ENCODE measurements at places on chromosomes 4 and X.

DNA sequence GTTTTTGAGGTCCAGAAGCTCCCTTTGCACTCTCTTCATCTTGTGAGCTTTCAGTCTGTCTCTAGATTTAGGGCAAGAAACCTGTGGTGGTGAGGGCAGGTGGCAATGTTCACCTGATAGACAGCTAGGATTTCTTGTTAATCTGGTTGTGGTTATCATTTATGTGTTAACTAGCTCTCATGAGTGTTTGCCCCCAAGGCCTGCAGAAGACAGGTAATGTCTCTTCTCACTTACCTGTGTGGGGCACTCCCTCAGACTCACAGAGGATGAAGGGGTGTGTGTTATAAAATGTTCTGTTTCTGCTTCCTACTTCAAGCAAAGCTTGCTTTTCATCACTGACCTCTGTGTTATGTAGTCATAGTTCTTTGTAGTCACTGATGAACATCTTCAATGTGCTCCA, 17.8 kb downstream of the EGF start:
- DNase-seq = no peak

DNA sequence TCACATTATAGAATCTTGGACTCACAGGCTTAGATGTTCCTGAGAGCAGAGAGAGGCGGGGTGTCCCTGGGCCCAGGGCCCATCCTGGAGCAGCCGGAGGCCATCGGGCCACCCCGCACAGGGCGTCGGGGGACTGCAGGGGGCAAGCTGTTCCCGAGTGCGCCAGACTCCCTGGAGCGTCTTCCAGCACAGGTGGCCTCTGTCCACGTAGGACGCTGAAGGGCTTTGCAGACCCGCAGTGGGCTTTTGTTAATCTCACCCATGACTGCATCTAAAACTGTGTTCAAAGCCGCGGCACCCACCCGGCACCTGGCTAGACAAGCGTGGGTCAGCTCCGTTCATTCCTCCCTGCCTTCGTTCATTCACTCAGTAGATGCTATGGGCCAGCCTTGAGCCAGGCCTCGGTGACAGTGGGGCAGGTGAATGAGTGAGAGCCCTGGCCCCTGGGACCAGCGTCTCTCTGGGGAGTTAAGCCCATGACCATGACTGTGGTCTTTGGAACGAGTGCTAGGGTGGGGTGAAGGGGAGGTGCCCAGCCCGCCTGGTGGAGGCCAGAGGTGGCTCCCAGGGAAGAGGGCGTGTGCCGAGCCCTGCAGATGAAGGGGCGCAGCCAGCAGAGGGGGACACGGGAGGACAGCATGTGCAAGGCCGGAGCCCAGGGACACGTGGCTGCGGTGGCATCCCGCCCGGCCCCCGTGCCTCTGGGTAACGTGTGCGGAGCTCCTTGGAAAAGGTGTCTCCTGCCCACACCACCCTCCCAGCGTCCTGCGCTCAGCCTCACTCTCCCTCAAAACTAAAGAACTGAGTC, 98.3 kb downstream of the HMX1 start:
- no peak for DNase-seq

GRCh38 chr4:122783301-122784215, 43.1 kb upstream of the FGF2 start:
- DNase-seq = no peak

DNA sequence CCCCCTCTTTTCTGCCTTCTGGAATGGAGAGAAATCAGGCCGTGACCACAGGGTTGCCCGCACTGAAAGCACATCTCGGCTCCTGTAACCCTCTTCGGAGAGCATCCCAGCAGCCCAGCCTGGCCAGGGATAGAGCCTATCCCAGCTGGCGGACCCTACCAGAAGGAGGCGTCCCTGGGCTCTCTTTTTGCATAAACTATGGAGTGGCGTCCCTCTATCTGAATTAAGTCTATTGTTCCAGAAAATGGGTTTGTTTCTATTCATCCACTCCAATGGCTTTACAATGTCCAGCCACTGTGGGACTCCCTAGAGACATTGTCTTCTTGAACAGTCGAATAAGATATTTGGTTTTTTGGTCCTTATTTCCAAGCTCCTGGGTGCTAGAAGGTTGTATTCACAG, 689 bp upstream of the NHSL2 start:
- DNase-seq = no peak

DNA sequence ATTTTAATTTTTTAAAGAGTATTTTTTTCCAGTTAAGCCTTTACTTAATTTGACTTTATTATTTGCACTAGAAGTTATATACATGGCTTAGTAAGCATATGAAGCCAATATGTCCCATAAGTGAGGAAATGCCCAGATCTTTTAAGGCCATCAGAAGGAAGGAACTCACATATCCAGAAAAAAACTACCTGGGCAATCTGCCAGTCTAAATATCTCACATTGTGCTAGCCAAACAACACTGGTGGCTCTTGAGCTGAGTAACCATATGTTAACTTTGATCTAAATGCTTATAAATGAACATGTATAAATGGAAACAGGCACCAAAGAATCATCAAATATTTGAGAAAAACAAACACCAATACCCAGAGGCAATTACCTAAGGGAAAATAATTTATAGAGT, 138.6 kb upstream of the APOOL start:
- no peak for DNase-seq

DNA sequence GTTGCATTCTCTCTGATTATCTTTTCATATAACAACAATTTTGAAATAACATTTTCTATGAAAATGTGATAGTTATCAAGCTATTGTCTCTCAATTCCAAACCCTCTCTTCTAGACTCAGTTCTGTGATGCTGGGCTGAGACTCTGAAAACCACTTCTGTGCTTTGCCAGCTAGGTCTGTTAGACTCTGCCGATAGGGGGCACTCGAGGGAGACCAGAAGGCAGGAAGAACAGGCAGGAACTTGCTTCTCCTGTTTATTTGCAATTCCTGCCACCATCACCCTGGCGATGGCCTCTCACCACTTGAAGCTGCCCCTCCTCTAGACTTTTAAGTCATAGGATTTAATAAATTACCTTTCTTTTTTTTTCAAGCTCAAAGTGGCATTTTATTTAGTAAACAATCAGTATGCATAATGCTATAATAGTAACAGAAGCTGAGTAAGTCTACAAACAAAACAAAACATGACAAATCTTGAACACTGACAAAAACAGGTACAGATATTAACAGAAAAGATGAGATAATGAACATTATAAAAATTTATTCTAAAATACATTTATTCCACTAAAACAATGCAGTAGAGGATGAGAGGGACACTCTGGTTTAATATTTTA, 49.7 kb downstream of the RASL11B start:
- peak; percentile 16 for DNase-seq

- no peak for DNase-seq
These were observed 199.0 kb upstream of the LNX1 start for GRCh38 chr4:53790286-53790685.

- no peak for DNase-seq
These were observed 750.1 kb upstream of the ADGRL3 start for GRCh38 chr4:60450054-60450453.

DNA sequence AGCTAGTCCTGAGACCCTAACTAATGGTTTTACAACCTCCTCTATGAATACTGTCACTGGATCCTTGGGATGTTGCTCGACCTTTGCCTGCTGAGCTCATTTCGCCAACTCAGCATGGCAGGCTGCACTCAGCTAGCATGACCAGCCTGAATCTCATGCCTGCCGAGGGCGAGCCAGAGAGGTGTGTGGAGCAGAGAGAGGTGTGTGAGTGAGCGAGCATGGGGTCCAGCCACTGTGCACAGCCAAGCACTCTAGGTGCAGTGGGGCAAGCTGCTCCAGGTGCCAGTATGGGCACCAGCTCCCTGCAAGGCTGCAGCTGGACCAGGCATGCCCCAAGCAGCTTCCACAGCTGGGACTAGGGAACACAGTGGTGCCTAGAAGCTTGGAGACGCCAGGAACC, 410.9 kb downstream of the PCDH10 start:
- no peak for DNase-seq

DNA sequence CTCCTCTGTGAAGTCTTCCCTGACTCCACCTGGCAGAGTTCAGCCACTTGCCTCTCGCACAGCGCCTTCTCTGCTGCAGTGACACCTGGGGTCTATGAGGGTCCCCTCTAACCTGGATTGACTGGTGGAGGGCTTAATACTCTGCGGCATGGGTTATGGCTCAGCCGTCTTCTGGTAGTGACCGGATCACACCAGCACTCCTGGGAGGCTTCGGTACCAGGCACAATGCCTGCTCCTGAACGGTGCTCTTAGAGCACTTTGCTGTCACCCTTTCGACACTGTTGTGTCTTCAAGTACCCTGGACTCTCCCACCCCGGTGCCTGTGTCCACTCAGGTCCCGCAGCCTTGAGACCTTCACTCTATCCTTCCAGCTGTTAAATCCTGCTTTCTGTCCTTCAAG, 50.0 kb downstream of the C4orf50 start:
- no peak for DNase-seq

GRCh38 chr4:152045807-152046571, 285.2 kb upstream of the GATB start:
- no peak for DNase-seq

DNA sequence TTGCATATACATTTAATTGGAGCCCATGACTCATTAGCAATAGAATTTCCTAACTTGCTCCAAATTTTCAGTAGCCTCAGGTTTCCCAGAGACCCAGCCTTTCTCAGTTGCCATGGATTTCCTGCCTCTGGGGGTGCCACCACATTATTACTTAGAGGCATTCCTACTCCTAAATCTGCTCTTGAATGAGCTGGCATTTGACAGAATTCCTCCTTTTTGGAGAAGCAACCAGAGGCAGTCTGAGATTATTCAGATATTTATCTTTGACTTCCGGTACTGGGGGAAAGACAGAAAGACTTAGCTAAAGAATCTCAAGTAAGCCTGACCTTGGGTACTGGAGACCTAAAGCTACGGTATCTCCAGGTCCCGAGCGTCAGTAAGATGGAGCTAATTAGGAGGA, 76.3 kb downstream of the DCHS2 start:
- DNase-seq = no peak

DNA sequence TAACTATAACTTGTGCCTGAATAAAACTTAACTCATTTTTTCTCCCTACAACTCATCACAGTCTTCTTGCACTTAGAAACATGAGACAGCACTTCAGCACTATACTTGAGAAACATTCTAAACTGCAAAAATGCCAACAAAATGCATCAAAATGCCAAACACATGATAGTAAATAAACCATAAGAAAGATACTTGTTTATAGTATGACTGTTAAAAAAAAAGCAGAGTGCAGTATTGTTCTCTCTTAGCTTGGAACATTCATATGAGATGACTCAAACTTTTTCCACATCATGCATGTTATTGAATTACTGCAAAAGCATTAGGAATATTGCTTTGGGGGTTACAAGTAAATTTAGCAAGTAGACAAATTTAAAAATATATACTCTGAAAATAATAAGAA, 135.7 kb upstream of the ANXA10 start:
- no peak for DNase-seq

DNA sequence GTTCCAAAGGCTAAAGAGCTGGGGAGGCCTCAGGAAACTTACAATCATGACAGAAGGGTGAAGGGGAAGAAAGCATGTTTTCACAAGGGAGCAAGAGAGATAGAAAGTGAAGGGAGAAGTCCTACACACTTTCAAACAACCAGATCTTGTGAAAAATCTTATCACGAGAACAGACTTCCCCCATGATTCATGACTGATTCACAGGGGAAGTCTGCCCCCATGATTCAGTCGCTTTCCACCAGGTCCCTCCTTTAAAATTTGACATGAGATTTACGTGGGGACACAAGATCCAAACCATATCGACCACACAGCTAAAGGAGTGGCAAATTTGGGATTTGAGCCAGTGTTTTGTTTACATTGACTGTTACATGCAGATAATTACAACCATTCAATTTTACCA, 971.1 kb upstream of the HS3ST1 start:
- no peak for DNase-seq

DNA sequence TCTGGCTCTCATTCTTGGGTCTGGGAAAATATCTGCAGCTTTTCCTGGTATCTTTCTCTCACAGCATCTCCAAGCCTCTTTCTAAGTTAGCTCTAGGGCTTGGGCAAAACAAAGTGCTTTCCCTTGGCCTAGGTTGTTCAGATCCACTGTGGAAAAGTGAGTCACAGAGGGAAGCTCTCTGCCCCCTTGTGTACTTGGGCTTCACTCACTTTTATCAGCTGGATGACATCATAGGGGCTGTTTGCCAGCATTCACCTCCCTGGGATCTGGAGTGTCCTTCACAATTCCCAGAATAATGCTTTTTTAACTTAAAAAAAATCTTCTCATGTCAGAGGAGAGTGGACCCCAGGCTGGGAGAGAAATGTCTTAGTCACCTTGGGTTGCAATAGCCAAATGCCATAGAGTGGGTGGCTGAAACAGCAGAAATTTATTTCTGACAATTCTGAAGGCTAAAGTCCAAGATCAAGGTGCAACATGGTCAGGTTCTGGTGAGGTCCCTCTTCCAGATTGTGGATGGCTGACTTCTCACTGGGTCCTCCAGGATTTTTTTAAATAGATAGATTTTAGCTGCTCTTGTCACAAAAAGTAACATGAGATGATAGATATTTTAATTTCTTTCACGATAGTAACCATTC, 247.8 kb downstream of the SH2D1A start:
- DNase-seq = no peak

GRCh38 chr4:52368895-52369294, 290.2 kb downstream of the USP46 start:
- no peak for DNase-seq

DNA sequence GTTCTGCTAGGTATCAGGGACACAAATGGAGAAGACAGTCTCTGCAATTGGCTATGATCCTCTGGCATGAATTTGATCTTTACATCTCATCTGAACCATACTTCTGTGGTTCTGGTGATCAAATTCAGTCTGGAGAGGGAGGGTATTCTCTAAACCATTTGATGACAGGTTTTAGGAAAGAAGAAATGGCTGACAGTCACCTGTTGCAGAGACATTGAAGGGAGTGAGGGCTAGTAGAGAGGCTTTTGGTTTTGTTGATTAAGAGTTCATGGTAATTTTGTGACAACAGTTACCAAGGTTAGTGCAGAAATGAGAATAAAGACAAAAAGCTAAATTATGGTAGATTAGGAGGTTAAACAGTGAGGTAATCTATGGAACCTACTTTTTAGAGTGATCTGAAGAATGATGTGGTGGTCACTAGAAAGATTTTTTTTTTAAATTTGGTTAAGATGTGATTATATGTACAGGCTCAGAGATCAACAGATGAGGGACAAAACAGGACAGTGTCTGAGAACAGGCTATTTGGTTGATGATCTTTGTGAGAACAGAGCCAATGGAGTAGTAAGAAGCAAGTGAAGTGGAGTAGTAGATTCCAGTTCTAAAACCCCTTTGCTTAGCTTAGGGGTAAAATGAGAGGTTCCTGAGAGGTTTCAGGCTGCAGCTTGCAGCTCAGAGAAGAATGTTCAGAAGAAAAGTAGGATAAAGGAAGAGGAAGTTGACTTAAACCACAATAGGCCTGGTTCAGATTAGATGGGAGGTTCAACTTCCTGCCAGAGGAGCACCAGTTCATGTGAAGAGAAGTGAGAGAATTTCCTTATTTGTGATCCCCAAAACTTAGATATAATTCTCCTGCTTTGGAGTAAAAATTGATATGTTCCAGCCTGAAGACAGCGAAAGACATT, 34.7 kb downstream of the VSIG4 start:
- DNase-seq = no peak

DNA sequence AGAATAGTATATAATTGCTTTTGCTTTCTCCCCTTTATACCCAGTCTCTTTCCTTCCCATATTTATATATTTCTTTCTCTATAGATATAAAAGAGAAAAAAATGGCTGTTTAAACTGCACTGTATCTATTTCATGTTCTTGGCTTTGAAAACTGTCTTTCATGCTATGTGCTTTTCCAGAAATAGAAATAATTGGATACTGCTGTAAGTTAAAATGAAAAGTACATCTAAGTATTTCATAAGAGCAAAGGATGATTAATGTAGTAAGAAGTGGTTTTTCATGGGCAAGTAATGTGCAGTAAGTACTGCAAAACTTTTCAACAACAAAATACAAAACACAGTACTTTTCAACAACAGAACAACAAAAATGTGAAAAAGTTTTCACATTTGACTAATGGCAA, 237.9 kb downstream of the SNCA start:
- no peak for DNase-seq
